EL (cell line): ENCODE measurements at places on chromosomes 1 and 21.

DNA sequence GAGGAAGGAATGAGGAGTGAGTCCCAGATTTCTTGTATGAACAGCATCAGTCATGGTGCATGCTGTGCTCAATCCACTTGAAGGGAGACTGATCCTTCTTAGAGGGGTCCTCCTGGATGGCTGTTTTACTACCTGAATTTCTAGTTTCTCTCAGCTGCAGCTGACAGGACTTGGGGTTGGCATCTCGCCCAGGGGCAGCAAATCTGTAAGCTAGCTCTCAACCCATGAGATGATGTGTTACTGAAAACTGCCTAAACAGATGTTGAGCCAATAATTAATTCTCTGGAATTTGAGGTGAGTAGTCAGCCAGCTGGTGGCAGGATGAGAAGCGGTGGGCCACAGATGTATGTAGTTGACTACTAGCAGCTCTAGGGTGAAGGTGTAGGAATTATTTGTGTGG, 19.6 kb downstream of the BACH1 start:
- DNase-seq: no peak

GRCh38 chr1:19057182-19057779, 100.8 kb upstream of the IFFO2 start:
- no peak for DNase-seq

- no peak for DNase-seq
Observed at GRCh38 chr1:44027320-44027719, 3.9 kb downstream of the SLC6A9 start.

DNA sequence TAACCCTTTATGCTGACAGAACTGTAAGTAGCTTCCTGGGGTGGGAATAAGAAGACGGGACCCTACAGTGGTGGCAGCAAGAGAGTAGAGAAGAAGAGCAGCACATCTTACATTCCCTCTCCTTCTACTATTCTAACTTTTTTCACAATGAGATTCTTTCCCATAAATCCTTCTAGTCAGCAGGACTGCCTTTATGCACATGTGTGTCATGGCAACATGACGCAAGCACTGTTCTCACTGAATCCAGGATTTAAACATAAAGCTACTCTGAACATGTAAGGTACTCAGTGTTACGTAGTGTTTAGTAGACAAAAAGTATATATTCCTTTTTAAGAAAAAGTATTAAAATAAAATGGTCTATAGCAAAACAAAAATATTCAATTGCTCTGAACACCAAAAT, 309.7 kb upstream of the LYPLAL1 start:
- DNase-seq: no peak

GRCh38 chr21:44578371-44579055, 1.9 kb downstream of the KRTAP10-5 start:
- DNase-seq: no peak

GRCh38 chr1:11196945-11197344, 7.8 kb downstream of the ANGPTL7 start:
- DNase-seq: no peak

- DNase-seq: no peak
Observed at GRCh38 chr1:205930799-205931281, 12.4 kb downstream of the SLC26A9 start.

- no peak for DNase-seq
Observed at GRCh38 chr1:65596768-65597167, 176.3 kb downstream of the LEPR start.
